ENCODE measurements at places on chromosomes 6 and 20. TPM values are rescaled to one million over a fixed set of nuclear protein-coding genes. Genes with fewer than 3 reads are reported as not detected.

The SLC17A2 gene
- total RNA-seq: not detected

The POM121L2 gene
- total RNA-seq: not detected

The BIRC7 gene
- total RNA-seq: not detected

The BNIP5 gene
- total RNA-seq: not detected

The SPATS1 gene
- not detected for total RNA-seq

The HRH3 gene
- not detected for total RNA-seq

The CNKSR3 gene
- total RNA-seq: 5.5 TPM

The ZC2HC1B gene
- not detected for total RNA-seq

The PI16 gene
- 7.5 TPM for total RNA-seq

The ZBTB24 gene
- total RNA-seq: 7.0 TPM

The XRN2 gene
- 71.4 TPM for total RNA-seq

The RBM24 gene
- total RNA-seq: 0.65 TPM

The C20orf173 gene
- total RNA-seq: not detected

The FAM217A gene
- total RNA-seq: not detected

The SLC4A11 gene
- total RNA-seq: 0.51 TPM

The OPRM1 gene
- total RNA-seq: not detected

The BMP5 gene
- total RNA-seq: 2.6 TPM

The TMC2 gene
- 1.3 TPM for total RNA-seq

The MUC22 gene
- total RNA-seq: not detected

The MYB gene
- total RNA-seq: 0.68 TPM

The ZMYND8 gene
- total RNA-seq: 46.7 TPM

The CD24 gene
- 3.6 TPM for total RNA-seq

The FGD2 gene
- total RNA-seq: 38.0 TPM

The CCN6 gene
- not detected for total RNA-seq

The FAM209B gene
- not detected for total RNA-seq
